ENCODE measurements at places on chromosomes 16 and 17. TPM values are rescaled to one million over a fixed set of nuclear protein-coding genes. Genes with fewer than 3 reads are reported as not detected.

The DYNLL2 gene
- 13.0 TPM for total RNA-seq

The TMEM204 gene
- total RNA-seq, result 32.8 TPM

The ZNF646 gene
- 19.6 TPM for total RNA-seq

The CD300H gene
- total RNA-seq, result not detected

The KIF19 gene
- total RNA-seq, result not detected

The ZNF423 gene
- total RNA-seq, result 2.4 TPM

The MBTD1 gene
- 14.0 TPM for total RNA-seq

The OTOP2 gene
- not detected for total RNA-seq

The NAGS gene
- total RNA-seq, result 1.1 TPM

The KRT9 gene
- not detected for total RNA-seq

The NHERF2 gene
- 35.0 TPM for total RNA-seq

The KRT32 gene
- not detected for total RNA-seq

The MMP2 gene
- 1,404 TPM for total RNA-seq

The MT1H gene
- total RNA-seq, result not detected

The KRTAP9-4 gene
- not detected for total RNA-seq

The MYO1C gene
- total RNA-seq, result 338 TPM

The CYGB gene
- 10.0 TPM for total RNA-seq

The P3H4 gene
- total RNA-seq, result 53.8 TPM

The GNGT2 gene
- 0.36 TPM for total RNA-seq

The PLXDC1 gene
- total RNA-seq, result 15.2 TPM

The GPRC5C gene
- 5.0 TPM for total RNA-seq

The LGALS9B gene
- not detected for total RNA-seq

The USP36 gene
- total RNA-seq, result 45.4 TPM

The SMIM36 gene
- total RNA-seq, result not detected

The CIITA gene
- 4.9 TPM for total RNA-seq

The CLEC3A gene
- total RNA-seq, result not detected

The CMTM2 gene
- not detected for total RNA-seq

The DVL2 gene
- 113 TPM for total RNA-seq

The TAF15 gene
- total RNA-seq, result 44.0 TPM

The OR2C1 gene
- 0.16 TPM for total RNA-seq

The XYLT1 gene
- total RNA-seq, result 42.3 TPM

The CNTNAP1 gene
- total RNA-seq, result 38.0 TPM

The NOD2 gene
- total RNA-seq, result 1.5 TPM

The WSCD1 gene
- under 0.01 TPM for total RNA-seq

The SEZ6L2 gene
- total RNA-seq, result 1.1 TPM

The STXBP4 gene
- total RNA-seq, result 18.7 TPM

The ANKRD40CL gene
- total RNA-seq, result not detected

The TLCD2 gene
- 5.2 TPM for total RNA-seq

The ZNF469 gene
- total RNA-seq, result 3.1 TPM

The ZACN gene
- not detected for total RNA-seq

The CETP gene
- total RNA-seq, result not detected

The SLC47A2 gene
- 0.36 TPM for total RNA-seq

The DOC2A gene
- not detected for total RNA-seq
